Testis (tissue), 5 donors: ENCODE measurements at places on chromosomes 1 and 21.
A peak's percentile ranks its signal among the peaks of the same experiment; 100 is the strongest.

GRCh38 chr21:28272272-28272992 lies 720.2 kb downstream of the LTN1 start:
- no peak for DNase-seq

DNA sequence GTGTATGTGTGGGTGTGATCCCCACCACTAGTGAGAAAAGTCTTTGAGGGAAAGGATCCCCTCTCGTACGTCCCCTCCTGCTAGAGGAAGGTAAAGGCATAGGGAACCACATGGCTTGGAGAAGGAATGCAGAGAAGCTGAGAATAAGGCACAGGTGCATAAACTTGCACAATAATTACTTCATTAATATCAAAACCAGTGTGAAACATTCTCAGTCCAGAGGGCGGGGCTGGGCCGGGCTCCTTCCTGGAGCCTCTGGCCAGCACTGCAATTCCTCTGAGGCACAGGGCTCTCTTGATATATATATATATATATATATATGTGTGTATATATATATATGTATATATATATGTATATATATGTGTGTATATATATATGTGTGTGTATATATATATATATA lies 162.6 kb downstream of the TSEN15 start:
- no peak for DNase-seq

DNA sequence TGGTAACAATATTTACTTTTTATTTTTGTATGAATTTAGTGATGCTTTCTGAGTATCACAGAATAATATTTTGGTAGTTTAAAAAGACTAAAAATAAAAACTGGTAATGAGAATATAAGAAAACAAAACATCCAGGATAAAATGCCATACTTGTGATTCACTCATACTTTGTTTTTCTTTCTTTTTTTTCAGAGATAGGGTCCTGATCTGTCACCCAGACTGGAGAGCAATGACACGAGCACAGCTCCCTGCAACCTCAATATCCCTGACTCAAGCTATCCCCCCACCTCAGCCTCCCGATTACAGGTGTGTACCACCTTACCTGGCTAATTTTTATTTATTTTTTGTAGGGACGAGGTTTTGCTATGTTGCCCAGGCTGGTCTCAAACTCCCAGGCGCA lies 64.2 kb upstream of the ADAM30 start:
- no peak for DNase-seq

DNA sequence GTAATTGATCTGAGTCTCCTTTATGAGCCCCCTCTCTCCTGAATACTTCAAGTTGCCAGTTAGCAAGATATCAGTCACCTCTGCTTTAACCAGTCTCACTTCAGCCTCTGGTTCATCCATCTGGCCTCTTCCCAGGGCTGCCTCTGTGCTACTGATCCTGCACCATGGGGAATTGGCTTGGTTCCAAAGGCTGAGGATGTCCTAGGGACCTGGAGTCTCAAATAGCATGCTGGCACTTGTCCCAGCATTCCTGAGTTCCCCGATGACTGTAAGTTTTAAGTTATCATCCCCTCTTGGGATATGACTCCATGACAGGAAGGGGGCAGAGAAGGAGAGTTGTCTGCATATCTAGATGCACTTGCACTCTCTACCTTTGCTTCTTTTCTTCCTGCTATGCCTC lies 252.0 kb downstream of the PTBP2 start:
- no peak for DNase-seq

DNA sequence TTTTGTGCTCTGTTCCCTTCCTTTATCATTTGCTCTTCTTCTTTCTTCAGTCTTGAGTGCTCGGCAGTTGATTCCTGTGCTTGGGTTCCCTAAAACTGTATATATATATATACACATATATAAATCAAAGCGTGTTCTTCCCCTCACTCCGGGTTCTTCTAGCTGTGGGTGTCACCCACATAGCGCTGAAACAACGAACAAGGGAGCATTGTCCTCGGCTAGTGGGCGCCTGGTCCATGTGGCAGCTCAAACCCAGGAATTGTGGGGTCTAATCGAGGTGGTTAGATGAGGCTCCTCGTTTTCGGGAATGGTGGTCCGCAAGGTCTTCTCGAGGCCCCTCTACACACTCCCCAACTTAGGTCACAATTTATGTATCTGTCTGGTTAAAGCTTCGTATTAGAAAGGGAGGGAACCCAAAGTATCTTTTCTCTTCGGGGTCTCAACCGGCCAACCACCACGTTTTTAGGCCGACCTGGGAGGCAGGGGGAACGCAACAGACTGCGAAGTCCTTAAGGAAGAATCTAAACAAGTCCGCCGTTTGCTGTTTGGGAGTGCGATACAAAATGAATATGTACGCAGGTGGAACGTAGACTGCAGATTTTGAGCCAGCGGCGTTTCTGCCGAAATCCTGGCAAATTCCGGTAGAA lies 504 bp upstream of the SDHC start:
- DNase-seq: peak; percentile 31

DNA sequence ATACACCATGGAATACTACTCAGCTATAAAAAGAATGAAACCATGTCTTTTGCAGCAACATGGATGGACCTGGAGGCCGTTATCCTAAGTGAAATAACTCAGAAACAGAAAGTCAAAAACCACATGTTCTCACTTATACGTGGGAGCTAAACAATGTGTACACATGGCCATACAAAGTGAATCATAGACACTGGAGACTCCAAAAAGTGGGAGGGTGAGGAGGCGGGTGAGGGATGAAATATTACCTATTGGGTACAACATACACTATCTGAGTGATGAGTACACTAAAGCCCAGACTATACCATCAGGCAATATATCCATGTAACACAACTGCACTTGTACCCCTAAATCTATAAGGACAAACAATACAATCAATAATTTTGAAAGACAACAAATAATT lies 39.5 kb upstream of the FAM20B start:
- DNase-seq: no peak

DNA sequence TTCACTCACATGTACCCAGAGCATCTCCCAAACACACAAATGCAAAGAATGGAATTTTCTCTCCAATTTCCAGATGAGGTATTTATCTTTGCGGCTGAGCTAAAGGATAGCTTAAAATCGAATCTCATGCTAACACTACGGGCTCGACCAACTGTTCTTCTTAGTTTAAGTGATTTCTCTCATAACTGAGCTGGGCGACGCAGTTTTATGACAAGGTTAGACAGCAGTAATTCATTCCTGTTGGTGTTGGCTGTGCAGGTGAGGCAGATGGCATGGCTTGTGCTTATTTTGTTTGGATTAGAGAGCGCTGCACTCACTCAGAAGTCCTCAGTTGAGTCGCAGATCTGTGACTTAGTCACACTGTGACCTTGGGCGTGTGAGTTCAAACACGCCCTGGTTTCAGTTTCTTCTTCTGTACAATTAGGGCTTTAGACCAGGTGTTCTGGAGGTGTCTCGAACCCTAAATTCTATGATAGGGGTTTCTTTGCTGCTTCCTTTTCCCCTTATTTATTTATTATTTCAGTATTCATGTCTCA lies 41.5 kb upstream of the MRPS6 start:
- DNase-seq: no peak

GRCh38 chr1:151312411-151312810 lies 14.8 kb downstream of the PI4KB start:
- no peak for DNase-seq

DNA sequence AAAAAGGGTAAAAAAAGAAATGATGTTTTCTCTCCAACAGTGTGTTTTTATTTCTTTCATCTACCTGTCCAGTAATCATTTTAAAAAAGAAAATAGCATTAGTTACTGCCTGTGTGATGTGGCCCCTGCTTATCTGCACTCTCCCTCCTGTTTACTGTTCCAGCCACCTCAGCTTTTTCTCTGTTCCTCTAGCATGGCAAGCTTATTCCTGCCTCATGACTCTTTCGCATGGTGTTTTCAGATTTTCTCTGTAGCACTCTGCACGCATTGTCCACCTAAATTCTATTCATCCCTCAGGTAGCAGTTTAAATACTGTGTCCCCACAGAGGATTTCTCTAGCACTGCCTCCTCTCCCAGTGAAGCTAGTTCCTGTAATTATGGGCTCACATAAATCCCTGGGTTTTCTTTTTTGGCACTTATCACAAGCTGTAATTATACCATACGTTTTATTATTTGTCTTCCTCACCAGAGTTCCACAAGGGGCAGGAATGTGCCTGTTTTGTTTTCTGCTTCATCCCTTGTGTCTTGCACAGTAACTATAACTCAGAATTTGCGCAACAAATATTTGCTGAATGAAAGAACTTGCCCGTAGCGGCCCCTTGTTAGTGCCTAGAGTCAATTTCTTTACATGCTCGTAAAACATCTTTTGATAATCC lies 51.4 kb upstream of the LRIG2 start:
- no peak for DNase-seq

DNA sequence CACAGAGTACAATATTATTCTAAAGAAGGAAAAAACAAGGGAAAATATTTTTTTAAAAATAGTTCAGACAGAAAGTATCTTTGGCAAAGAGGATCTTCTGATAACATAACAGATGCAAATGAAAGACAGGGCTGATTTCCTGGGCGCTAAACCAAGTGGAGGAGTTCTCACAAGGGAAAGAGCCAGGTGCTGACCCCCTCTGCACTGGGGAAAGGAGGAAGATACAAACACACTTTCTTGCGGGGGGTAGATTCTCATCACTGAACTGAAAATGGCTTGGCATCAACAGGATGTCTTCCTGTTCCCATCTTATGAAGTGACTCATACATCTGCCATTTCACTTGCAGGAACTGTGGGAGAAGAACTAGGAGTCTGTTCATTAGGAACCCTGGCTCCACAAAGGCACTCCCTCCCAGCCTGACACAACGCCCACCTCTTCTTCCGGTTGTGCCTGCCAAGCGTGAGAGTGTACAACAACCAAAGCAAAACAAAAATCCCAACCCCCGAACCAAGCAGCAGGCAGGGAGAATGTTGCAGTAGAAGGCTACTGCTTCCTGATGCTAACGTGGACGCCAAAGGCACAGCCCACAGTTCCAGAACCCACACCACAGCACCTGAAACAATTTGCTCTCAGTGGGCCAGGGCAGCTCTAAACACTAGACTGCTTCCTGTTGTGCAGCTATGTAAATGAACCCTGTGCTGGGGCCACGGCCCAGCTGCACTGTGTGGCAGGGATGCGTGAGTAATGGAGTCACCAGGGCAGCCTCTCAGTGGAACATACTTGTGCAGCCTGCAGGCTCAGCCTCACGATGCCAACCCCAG lies 51.0 kb downstream of the GADD45A start:
- DNase-seq: peak; percentile 76

- no peak for DNase-seq
Measured at GRCh38 chr1:197776351-197777105, 1.2 kb upstream of the DENND1B start.

GRCh38 chr21:31158789-31159581 lies 120.7 kb upstream of the KRTAP19-8 start:
- no peak for DNase-seq

- no peak for DNase-seq
Measured at GRCh38 chr1:1221887-1222574, 8.1 kb upstream of the TNFRSF4 start.

- DNase-seq: peak; percentile 35
Measured at GRCh38 chr1:117573386-117574023, 32.3 kb upstream of the TENT5C start.

- no peak for DNase-seq
Measured at GRCh38 chr1:232917053-232917452, 33.4 kb upstream of the NTPCR start.

DNA sequence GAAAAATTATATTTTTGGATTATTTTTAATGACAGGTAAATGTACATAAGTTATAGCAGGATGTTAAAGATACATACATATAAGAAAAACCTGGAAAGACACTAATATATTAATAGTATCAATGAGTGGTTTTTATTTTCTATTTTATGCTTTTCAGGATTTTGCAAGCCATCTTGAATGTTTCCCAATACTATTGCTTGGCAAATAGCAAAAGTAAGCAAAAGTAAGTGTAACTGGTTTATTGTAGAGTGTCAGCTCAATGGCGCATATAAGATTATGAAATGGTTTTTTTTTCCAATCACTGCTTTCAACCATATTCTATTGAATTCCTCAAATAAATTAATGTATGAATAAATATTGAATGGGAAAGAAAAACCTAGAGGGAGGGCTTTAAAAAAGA lies 36.4 kb downstream of the ZNF684 start:
- no peak for DNase-seq

DNA sequence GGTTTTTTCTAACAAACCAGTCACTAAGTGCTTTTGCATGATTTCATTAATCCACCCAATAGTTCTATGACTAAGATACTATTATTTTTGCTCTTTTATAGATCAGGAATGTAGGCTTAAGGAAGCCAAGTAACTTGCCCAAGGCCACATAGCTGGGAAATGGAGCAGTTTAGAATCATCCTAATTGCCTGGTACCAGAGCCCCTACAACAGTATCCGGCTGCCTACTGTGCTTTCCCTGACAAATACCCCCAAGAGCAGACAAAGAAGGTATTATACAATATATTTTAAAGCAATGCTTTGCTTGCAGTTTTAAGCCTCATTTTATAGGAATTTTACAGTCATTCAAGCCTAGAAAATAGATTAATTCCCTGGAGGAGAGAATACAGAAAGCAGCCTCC lies 45.5 kb upstream of the RASAL2 start:
- no peak for DNase-seq

DNA sequence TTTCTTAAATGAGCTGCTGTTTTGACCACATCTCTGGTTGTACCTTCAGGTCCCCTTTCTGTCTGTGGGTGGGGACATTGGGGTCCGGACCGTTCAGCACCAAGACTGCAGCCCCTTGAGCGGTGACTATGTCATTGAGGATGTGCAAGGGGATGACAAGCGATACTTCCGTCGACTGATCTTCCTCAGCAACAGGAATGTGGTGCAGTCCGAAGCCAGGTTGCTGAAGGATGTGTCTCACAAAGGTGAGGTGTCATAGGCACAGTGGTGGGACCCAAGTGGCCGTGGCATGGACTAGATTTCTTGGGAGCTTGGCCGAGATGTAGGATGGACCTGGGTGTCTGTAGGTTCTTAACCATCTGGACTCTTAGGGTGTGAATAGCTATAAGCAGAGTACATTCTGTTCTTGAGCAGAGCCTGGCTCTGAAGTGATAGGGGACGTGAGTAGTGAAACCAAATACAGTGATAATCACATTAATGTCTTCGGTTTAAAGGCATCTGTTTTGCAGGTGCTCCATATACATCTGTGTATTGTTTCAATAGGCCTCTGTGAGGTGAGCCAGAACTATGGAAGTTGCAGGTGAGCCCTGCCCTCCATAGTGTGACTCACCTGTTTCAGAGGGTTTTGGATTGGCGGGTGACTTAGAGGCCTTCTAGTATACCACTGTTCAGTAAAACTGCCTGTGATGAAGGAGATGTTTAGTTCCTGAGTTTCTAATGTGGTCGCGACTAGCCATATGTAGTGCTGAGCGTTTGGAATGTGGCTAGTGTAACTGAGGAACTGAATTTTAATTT lies 6.4 kb downstream of the METTL13 start:
- DNase-seq: no peak

- DNase-seq: peak; percentile 79
Measured at GRCh38 chr1:203327684-203328457, 22.6 kb downstream of the BTG2 start.
